ENCODE measurements at places on chromosomes 6 and 20. TPM values are rescaled to one million over a fixed set of nuclear protein-coding genes. Genes with fewer than 3 reads are reported as not detected.

OLIG3 gene
- 0.17 TPM for total RNA-seq

SLC17A4 gene
- total RNA-seq, result not detected

GLP1R gene
- not detected for total RNA-seq

SLC35F1 gene
- total RNA-seq, result not detected
